Mesothelial cell of epicardium (in vitro differentiated cells): ENCODE measurements at places on chromosomes 13 and 19. TPM values are rescaled to one million over a fixed set of nuclear protein-coding genes. Genes with fewer than 3 reads are reported as not detected.

- H3K4me3 ChIP-seq, result no peak overlapping the region
- H3K36me3 ChIP-seq, result no peaks in the 10 kb centered on the region
- H3K4me1 ChIP-seq, result peaks cover 25% of the 10 kb centered on the region
- H3K27ac ChIP-seq, result no peak overlapping the region
- DNase-seq, result no peak
Observed at GRCh38 chr19:45126654-45127053, 33.7 kb downstream of the PPP1R37 start.

DNA sequence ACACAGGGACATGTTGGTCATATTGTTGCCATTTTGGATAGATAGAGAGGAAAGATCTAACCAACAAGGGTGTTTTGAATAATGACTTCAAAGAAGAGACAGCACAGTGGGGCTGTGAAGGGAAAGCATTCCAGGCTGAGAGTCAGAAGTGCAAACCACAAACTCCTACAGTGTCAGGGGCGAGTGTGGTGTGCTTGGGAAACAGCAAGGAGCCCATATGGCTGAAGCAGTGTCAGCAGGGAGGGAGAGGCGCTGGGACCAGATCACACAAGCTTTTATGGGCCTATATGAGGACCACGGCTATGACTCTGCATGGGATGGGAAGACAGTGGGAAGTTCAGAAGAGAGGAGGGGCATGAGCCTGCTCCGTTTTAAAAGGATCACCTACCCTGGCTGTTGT is 166.4 kb downstream of the MYO16 start:
- no peak overlapping the region for H3K27ac ChIP-seq
- H3K4me1 ChIP-seq, result no peaks in the 10 kb centered on the region
- DNase-seq, result no peak
- no peaks in the 10 kb centered on the region for H3K36me3 ChIP-seq
- no peaks in the 10 kb centered on the region for H3K27me3 ChIP-seq
- no peak overlapping the region for H3K4me3 ChIP-seq

- no peaks in the 10 kb centered on the region for H3K4me1 ChIP-seq
- DNase-seq, result no peak
- no peaks in the 10 kb centered on the region for H3K36me3 ChIP-seq
- H3K4me3 ChIP-seq, result no peak overlapping the region
- H3K27me3 ChIP-seq, result peaks cover 73% of the 10 kb centered on the region
- no peak overlapping the region for H3K27ac ChIP-seq
Observed at GRCh38 chr13:27372896-27373295, 51.5 kb upstream of the GTF3A start.

DNA sequence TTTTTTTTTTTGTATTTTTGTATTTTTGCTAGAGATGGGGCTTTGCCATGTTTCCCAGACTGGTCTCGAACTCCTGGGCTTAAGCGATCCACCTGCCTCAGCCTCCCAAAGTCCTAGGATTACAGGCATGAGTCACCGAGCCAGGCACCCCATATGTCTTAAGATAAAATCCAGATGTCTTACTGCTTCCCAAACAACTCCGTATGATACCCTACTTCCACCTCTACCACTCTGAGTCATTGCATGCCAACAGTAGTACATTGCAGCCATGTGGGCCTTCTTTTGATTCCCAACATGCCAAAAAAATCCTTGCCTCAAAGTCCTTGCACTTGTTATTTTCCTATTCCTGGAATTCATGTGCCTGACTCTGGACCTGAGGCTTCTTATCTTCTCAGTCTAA is 799.2 kb downstream of the GPC5 start:
- no peak for DNase-seq
- peaks cover 17% of the 10 kb centered on the region for H3K4me1 ChIP-seq
- no peaks in the 10 kb centered on the region for H3K27me3 ChIP-seq
- H3K27ac ChIP-seq, result no peak overlapping the region
- no peak overlapping the region for H3K4me3 ChIP-seq

DNA sequence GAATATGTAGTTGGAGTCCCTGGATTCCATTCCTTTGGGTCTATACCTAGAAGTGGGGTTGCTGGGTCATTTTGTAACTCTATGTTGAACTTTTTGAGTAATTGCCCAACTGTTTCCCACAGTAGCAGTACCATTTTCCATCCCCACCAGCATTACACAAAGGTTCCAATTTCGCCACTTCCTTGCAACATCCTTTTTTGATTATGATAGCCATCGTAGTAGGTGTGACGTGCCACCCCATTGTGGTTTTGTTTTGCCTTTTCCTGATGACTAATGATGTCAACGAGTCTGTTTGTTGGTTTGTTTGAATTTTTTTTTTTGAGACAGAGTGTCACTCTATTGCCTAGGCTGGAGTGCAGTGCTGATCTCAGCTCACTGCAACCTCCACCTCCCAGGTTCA is 3.3 kb upstream of the PEX11G start:
- no peak overlapping the region for H3K4me3 ChIP-seq
- H3K27ac ChIP-seq, result no peak overlapping the region
- no peaks in the 10 kb centered on the region for H3K36me3 ChIP-seq
- no peak for DNase-seq

- no peak overlapping the region for H3K27ac ChIP-seq
- H3K4me3 ChIP-seq, result no peak overlapping the region
- no peaks in the 10 kb centered on the region for H3K36me3 ChIP-seq
- peaks cover 41% of the 10 kb centered on the region for H3K4me1 ChIP-seq
- no peaks in the 10 kb centered on the region for H3K27me3 ChIP-seq
- DNase-seq, result no peak
Observed at GRCh38 chr13:33639626-33640080, 178.3 kb upstream of the RFC3 start.

GRCh38 chr13:73416093-73416492 is 357.3 kb downstream of the KLF5 start:
- DNase-seq, result no peak
- peaks cover 13% of the 10 kb centered on the region for H3K4me1 ChIP-seq
- no peak overlapping the region for H3K4me3 ChIP-seq
- H3K27me3 ChIP-seq, result no peaks in the 10 kb centered on the region
- H3K36me3 ChIP-seq, result no peaks in the 10 kb centered on the region

- peaks cover 10% of the 10 kb centered on the region for H3K4me1 ChIP-seq
- H3K27ac ChIP-seq, result no peak overlapping the region
- no peak for DNase-seq
- H3K27me3 ChIP-seq, result peaks cover 27% of the 10 kb centered on the region
Observed at GRCh38 chr13:23901365-23901764, 4.1 kb upstream of the C1QTNF9B start.

The LHB gene
- total RNA-seq, result not detected in 3 replicates

The PGLYRP2 gene
- total RNA-seq, result not detected in 3 replicates
